ENCODE measurements at places on chromosomes 7 and 10.

GRCh38 chr7:116524609-116525297 is at the start of gene CAV1:
Gene CAV1, plus strand, starts transcription at chr7:116525036. Its CDS starts 27 bp downstream, at chr7:116525063.
- no peak for DNase-seq

DNA sequence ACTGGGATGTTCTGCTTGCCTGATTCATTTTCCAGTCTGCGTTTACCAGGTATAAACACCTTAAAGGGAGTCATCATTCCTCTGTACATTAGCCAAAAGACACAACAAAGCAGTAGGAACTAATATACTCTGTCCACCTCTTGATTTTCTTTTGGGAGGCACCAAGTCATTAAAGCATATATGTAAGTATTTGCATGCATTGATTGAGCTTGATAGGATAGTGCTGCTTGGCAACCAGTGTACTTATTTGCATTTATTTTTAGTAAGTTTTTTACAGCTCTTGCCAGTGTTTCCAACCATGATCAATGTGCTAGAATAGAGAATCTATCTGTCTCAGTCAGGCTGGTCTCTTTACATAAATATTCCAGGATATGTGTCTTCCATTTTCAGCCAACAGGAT is 353.3 kb upstream of the SEMA3C start:
- no peak for DNase-seq

- no peak for DNase-seq
Observed at GRCh38 chr10:123381224-123381623, 227.0 kb downstream of the BUB3 start.

GRCh38 chr10:69644658-69645295 is 14.7 kb downstream of the FAM241B start:
- no peak for DNase-seq

DNA sequence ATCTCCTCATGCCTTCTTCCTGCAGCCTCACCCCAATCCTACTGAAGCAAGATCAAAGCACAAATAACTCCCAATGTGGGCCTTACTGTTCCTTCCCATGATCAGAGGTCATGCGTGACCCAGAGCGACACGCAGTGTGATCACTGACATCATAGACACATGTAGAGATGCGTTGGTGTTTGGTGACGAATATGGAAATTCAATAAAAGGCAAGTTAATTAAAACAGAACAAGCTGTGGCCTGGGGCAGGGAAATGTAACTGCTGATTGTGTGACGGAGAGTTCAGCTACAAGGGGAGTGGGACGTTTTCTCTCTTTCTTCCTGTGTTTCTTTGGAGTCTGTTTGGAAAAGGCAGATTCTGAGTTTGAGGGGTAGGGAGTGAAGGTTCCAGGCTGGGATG is 34.8 kb upstream of the CARD11 start:
- no peak for DNase-seq

DNA sequence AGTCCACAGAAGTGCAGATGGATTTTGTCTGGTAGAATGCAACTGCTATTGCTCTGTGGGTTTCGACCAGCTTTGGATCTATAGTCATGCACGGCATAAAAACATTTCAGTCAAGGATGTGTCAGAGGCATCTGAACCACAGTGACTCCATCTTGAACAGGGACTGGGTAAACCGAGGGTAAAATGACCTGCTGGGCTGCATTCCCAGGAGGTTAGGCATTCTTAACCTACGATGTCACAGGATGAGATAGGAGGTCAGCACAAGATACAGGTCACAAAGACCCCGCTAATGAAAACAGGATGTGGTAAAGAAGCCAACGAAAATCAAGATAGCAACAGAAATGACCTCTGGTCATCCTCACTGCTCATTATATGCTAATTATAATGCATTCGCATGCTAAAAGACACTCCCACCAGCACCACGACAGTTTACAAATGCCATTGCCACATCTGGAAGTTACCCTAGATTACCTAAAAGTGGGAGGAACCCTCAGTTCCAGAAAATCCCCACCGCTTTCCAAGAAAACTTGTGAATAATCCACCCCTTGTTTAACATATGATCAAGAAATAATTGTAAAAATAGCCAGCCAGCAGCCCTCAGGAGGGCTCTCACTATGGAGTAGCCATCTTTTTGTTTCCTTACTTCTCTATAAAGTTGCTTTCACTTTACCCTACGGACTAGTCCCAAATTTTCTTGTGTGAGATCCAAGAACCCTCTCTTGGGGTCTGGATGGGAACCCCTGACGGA is 50.7 kb upstream of the CPXM2 start:
- no peak for DNase-seq

DNA sequence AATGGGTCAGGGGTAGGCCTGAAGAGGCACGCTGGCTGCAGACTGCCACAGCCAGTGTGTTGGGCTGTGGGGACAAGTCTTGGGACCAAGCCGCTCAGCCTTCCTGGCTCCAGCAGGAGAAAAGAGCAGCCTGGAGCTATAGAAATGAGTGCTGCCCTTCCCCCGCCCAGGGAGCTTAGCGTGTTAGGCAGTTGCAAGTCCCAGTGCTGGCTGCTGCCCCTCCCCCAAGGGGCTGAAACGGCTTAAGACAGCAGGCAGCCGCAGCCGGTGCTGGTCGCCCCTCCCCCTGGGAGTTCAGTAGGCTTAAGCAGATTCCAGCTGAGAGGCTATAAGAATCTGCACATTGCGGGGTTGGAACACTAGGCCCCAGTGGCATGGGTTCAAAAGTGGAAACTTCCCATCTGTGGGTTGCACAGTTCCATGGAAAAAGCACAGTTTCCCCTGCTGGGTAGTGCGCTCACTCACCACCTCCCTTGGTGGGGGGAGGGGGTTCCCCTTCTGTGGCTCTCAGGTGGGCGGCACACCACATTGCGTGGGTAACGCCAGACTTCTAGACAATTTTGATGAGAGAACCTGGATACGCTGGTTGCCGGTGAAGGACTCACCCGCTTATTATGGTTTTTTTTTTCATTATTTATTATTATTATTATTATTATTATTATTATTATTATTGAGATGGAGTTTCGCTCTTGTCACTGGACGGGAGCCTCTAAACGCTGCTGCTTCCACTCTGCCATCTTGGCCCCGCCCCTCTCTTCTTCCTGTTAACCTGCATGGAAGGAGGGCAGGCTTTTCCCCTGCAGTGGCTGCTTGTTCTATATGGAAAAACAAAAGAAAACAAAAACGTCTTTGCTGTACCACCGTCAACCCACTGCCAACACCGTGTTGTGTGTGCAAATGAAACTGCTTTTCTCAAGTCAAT is 151.1 kb downstream of the CXCL12 start:
- DNase-seq: no peak

GRCh38 chr7:26587536-26587935 is 276.9 kb downstream of the SKAP2 start:
- no peak for DNase-seq

DNA sequence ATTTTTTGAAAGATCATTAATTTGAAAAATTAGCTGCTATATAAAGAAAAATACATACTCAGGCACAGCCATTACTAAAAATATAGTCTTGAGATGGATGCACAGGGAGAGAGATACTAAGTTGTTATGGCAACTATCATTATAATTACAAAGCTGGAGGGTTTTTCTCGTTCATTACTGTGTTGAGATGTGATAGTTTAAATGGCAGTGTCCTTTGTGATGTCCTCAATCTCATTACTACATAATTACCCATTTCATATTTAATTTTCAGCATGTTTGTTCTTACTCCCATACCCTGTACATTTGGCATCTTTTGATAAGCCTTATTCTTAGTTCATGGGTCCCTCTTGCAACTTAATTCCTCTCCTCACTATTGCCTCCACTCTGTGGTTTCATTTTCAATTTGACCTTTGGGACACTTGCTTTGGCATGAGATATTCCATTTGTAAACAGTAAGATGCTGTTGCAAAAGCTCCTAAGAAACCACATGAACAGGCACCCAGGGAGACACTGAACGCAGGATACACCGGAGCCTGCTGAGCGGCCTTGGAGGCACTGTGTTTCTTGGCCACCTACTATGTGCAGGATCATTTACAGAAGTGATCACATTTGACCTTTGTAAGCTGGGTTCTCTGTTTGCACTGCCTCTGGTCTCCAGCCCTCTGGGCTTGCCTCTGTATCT is 4.8 kb upstream of the CPXM2 start:
- DNase-seq: no peak

DNA sequence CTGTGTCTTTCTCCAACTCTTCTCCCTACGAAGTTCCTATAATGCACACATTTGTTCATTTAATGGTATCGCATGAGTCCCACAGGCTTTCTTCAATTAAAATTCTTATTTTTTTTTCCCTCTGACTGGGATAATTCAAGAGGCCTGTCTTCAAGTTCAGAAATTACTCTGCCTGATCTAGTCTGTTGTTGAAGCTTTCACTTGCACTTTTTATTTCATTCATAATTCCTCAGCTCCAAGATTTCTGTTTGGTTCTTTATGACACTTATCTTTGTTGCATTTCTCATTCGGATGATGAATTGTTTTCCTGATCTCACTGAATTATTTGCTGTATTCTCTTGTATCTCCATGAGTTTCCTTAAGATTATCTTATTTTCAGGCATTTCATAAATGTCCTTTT is 103.9 kb downstream of the RSU1 start:
- no peak for DNase-seq

- DNase-seq: no peak
Observed at GRCh38 chr10:61140765-61141392, 196.9 kb upstream of the RHOBTB1 start.

GRCh38 chr10:244227-244626 is 109.0 kb downstream of the ZMYND11 start:
- DNase-seq: no peak

DNA sequence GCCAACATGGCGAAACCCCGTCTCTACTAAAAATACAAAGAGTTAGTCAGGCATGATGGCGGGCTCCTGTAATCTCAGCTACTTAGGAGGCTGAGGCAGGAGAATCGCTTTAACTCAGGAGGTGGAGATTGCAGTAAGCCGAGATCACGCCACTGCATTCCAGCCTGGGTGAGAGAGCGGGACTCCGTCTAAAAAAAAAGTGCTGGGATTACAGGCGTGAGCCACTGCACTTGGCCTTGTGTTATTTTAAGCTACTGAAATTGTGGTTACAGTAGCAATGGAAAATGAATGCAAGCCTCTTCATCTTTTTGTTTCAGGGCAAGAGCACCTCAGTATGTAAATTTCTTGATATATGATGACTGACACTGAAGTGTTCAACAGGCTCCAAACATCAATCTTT is 106.4 kb upstream of the IMMP2L start:
- no peak for DNase-seq

DNA sequence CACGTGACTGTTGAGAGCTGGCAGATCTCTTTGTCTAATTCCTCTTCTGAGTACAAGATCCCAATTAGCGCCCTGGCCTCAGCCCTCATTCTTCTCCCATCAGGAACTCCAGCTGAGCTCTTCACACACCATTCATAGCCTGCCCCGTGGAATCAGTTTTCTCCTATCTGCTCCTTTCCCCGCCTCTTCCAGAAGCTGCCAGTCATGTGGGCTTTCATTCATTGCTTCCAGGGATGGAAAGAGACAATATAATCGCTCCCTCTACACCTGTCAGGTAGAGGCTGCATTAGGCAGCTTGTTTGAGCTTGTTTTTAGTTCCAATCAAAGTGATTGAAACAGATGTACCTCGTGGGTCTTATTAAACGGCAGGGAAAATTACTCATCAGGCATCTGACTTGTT is 515.8 kb downstream of the TYW1 start:
- no peak for DNase-seq

- DNase-seq: no peak
Observed at GRCh38 chr10:131964298-131964697, 17.4 kb downstream of the BNIP3 start.

GRCh38 chr7:151024435-151025056 is at the start of gene ATG9B:
Gene ATG9B, minus strand, starts transcription at chr7:151024494. Its CDS starts 71 bp downstream, at chr7:151024423.
- DNase-seq: no peak

- DNase-seq: no peak
Observed at GRCh38 chr7:16657656-16658279, 11.8 kb downstream of the BZW2 start.

DNA sequence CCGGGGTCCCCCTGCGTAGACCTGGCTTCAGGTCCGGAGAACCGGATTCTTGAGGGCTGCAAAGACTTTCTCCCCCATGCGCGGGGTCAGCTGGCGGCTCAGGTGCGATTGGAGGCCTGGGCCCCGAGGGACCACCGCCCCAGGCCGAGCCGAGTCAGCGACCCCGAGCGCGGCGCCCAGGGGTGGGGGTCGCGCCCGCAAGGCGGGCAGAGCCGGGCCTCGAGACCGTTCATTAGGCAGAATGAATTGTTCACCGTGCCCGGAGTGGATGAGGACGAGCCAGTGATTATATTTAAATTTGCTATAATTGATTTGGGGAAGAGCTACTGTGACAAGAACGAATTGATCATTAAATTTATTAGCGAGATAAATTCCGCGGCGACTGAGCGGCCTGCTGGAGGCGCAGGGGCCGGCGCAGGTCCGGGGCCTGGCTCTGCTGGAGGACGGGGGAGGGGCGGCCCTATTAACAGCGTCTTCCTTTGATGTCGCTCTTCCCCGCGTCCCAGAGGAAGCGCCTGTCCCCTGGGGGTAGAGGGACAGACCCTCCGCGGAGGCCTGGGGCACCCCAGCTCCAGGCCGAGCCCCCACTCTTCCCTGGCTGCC is 7.5 kb downstream of the MNX1 start:
- DNase-seq: no peak

- DNase-seq: no peak
Observed at GRCh38 chr10:74598891-74599566, 227.4 kb upstream of the KAT6B start.

GRCh38 chr7:71132127-71132376 is at the start of gene GALNT17:
Gene GALNT17, plus strand, starts transcription at chr7:71132144.
- DNase-seq: no peak

GRCh38 chr7:96173781-96174180 is 148.1 kb downstream of the SLC25A13 start:
- no peak for DNase-seq

- DNase-seq: no peak
Observed at GRCh38 chr10:89954061-89954460, 252.7 kb downstream of the KIF20B start.

DNA sequence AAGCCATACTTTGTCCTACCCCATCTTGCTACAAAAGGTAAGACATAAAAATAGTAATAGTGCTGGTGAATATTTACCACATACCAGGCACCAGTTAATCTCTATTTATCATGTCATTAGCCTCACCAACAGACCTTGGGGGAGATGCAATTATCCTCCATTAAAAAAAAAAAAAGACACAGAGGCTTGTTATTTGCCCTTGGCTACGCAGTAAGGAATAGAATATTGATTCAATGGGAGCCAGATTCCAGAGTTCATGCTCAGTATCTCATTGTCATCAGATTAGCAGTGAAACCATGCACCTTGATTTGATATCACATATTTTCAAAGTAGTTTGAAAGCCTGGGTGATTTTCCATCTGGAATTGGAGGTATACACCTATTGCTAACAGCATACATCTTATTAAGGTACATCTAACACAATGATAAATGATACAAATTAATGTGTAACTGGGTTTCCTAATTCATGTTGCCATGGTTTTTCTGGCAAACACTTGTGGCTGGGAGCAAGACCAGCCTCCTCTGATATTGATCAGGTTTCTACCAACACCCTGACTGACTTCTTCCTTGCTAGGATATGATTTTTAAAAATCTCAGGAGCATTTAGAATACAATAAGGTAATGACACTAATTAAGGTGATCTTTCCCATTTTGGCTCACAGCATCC is 67.1 kb upstream of the PRR15 start:
- no peak for DNase-seq

Measured in activated CD4-positive, alpha-beta T cell treated with anti-CD3 and anti-CD28 coated beads, Interleukin-2, amount 50 U/mL, for 24 hours (primary cell).